ENCODE measurements at places on chromosomes 2 and 18.

DNA sequence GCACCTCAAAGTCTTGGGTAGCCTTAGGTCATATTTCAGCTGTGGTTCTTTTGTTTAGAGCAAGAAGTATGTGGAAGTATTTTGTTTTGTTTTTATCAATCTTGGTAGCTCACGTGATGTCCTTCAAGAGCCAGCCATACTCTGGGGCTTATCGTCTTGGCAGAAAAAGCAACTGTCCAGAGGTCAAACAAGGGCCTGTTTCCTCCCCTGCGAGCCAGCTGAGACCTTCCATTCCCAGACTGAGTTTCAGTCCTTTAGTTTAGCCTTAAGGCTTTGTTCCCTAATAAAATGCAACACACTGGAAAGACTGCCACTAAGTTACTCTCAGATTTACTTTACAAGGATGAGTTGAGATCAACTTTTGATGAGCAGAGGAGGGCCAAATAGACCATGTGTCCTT, 63.5 kb downstream of the TXNL1 start:
- no peak for DNase-seq

DNA sequence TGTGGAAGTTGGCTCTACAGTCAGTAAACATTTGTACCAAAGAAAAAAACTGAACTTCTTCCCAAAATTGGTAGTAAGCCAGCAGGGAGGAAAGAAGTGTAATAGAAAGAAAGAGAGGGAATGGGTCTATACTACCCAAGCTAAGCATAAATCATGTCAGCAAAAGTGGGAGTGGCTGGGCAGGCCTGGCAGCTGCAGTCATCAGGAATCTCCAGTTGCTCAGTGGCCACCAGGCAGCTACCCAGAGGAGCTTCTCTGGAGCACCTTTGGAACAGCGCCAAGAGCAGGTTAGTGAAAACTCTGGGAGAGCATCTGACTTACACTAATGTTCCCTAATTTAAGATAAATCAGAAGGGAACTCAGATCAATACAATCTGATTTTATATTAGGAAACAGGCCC, 14.3 kb downstream of the FRZB start:
- DNase-seq = no peak

- no peak for DNase-seq
Observed at GRCh38 chr2:176566961-176567360, 297.7 kb downstream of the MTX2 start.

DNA sequence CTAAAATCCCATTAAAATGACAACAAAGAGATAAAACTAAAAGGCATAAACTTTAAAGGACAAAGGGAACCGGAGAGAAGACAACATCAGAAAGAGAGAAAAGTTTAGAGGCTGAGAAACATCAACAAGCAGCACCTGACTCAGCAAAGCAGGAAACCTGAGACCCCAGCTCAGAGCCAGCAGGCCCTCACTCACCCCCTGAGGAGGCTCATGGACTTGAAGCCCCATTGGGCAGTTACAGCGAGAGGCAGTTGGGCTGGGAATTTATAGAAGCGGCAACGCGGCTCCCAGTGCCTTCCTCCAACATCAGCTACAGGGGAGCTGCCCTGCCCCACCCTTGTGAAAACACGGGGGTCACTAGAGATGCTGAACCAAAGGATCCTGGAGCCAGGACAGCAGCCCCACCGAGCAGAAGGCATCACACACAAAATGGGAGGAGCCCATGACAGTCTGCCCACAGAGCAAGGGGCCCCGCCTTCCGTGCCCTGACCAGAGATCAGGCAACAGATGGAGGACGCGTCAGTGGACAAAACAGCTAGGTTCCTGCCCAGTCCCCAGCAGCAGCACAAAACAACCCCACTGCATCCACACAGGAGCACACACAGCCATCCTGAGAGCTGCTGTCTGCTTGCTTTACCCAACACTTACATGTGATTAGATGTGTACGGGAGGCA, 52.7 kb downstream of the CMPK2 start:
- no peak for DNase-seq

DNA sequence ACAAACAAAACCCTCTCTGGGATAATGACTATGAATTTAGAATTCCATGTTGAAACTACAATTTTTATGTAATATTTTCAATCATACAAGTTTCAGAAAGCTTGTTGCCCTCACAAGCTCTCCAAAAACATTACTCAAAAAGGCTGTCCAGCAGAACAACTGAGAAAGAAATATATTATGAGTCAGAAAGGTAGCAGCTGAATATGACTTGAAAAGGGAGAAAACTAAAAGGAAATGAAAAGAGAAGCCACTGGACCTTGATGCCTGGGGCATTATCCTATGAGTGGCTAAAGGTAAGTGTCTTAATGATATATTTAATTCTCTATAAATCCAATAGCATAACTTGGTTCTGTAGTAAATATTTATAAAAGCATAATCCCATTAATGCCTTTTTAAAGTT, 61.8 kb downstream of the NXPH2 start:
- no peak for DNase-seq

DNA sequence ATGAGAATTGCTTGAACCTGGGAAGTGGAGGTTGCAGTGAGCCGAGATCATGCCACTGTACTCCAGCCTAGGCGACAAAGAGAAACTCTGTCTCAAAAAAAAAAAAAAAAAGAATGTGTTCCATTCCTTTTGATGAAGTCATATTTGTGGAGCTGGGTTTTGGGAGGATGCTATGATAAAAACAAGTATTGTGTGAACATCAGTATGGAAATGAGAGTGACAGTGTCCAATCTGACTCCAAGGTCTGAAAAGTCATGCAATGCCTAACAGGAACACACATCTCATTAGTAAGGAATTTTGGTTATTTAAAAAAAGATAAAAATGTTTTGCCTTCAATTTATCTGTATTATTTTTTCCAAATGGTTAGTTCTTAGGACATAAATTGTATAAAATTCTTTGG, 11.8 kb downstream of the GCFC2 start:
- no peak for DNase-seq

- no peak for DNase-seq
Observed at GRCh38 chr2:159614534-159615366, 1.6 kb downstream of the BAZ2B start.

DNA sequence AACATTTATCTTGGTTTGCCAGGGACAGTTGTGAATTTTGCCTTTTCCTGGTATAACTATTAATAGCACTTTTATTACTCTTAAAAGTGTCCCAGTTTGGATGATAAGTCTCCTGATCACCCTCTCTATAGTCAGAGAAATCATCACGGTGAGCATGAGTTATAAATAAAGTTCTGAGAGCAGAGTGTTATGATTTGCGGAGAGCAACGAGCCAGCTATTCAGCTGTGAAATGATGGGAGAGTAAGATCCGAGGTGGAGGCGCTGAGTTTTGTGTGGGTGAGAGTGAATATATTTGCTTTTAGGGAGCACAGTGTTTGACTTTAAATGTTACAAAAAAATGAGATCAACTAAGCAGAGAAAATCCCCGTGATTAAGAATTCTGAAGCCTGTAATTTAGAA, 179.6 kb downstream of the DSC3 start:
- no peak for DNase-seq

DNA sequence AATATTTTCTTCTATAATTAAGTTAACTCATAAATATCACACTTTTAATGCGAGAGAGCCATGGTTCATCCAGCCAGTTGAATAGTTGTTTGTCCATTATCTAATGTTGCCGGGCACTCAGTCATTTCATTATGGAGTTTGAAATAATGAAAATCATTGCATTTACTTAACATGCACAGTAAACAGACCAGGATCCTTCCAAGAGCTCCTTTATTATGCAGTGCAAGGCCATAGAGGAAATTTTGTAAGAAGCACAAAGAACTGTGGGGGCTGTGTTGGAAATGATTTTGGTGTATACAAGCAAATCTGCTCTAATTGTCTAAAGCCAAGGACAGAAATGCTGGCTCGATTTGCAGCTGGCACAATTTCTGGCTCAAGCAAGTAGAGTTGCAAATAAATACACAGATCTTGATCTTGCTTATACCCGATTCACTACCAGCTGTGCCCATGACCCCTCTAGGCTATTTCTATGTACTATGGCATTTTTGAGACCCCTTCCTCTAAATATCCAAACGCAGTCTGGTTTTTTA, 400.3 kb upstream of the HNRNPA3 start:
- DNase-seq = no peak

GRCh38 chr18:12085786-12086185, 7.9 kb upstream of the ANKRD62 start:
- no peak for DNase-seq

- DNase-seq = no peak
Observed at GRCh38 chr18:67730886-67731285, 214.4 kb upstream of the DSEL start.

- no peak for DNase-seq
Observed at GRCh38 chr2:37560863-37561614, 110.4 kb downstream of the CDC42EP3 start.

DNA sequence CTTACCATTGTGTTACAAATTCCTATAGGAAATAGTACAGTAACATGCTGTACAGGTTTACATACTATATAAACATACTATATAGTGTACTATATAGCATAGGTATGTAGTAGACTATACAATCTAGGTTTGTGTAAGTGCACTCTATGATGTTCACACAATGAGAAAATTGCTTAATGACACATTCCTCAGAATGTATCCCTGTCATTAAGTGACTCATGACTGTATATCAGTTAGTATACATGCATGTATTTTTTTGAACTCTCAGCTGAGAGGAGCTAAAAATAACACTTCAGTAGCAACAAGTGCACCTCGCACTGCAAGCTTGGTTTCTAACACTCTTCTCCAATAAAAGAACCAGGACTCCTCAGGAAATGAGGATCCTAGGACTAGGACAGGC, 19.5 kb upstream of the ASXL3 start:
- no peak for DNase-seq

DNA sequence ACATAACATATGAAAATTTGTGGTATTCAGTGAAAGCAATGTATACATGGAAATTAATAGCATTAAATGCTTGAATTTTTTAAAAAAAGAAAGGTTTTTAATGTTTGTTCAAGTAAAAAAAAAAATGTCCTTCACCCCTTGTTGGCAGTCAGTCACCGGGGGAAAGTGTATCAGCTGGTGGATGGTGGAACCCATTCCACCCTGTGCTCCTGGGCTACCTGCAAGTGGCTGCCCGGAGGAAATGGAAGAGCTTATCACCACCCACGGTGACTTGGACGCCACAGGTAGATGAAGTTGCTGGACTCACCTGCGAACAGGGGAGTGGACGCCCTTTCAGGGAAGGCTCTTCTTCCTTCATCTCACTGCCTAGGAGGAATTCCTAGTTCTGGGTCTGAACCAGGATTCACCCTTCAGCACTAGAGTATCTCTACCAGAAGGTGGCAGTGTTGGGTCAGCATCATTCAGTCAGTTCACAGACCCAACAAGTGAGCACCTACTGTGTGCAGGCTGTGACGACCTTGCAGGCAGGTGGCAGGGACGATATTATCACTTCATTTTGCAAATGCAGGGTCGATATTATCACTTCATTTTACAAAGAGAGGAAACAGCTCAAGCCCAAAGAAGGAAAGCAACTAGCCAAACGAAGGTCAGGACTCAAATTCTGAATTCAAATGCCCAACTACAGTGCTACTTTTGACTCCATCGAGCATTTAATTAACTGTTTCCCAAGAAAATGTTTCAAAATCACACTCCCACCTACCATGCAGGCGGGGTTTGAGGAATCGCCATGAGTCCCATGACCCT, 35.8 kb downstream of the CIB4 start:
- no peak for DNase-seq

DNA sequence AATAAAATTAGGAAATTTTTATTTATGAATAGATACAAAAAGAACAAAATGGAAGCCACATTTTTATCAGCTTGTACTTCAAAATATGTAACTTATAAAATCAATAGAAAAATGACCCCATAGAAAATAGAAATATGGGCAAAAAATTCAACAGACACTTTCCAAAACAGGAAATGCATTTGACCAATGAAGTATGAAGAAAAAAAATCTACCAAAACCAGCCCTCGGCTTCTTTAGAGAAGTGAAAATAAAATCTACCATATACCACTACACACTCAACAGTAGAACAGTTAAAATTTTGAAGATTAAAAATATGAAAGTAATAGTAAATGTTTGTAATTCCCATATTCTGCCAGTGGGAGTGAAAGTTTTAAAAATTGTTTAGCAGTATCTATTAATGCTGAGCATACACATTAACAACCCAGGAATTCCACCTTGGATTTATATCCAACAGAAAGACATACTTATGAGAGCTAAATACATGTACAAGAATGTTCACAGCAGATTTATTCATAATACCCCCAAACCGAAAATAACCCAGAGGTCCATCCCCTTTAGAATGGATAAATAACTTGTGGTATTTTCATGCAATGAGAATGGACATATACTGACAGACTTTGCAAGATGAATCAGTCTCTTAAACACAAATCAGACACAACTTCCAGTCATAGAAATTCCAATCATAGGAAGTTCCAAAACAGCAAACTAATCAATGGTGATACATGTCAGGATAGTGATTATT, 318.0 kb downstream of the FIGN start:
- DNase-seq = no peak

DNA sequence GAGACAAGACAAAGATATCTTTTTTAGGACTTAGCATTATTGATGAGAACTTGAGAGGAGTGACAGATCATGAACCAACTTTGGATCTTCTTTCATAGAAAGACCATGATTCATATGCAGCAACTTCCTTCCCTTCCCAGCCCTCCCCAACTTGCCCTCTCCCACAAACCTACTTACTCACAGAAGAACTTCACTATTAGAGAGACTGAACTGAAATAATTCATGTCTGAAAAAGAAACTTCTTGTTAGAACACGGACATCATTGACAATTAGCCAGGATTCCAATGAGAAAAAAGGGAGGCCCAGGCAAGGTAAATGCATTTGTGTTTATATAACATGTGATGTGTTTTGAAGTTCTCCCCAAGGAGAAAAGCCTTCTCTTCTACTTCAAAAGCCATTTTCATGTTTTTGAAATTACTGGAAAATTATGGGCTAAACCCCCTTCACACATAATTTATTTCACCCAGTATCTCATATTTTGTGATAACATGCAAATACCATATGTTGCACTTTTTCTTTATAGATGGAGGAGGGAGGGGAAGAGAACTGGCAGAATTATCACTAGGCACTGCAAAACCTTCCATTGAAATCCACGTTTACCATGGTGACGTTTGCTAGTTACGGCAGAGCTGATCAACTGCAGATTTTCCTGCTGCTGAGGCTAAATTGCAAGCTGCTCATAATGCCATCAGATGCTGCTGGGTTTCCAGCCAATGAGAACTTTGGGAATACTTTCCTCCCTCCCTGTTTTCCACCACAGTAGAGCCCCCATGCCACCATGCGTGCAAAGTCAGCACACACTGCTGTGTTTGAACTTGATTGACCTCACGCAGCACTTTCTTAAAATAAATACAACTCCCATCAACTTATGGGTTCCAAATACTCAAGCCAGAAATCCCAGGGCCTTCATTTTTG, 294.7 kb downstream of the MEIS1 start:
- no peak for DNase-seq

DNA sequence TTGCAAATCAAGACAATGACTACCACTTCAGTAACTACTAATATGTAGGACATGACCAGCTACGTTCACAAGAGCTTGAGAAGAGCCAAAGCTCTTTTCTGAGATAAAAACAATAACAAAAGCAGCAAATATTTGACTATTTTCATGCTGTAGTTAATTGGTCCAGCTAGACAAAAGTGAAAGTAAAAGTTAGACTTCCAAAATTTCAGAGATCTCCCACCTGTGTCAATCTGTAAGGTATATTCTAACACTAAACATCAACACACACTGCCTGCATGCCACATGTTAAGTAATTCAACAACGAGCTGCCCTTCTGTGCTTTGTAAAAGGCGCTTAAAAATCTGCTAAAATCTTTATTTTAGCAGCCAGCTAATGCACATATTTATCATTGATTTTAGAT, 185.9 kb downstream of the SLC39A10 start:
- DNase-seq = no peak

- DNase-seq = no peak
Observed at GRCh38 chr2:233901884-233902283, 15.3 kb upstream of the TRPM8 start.

GRCh38 chr2:218517434-218518206, 50.5 kb downstream of the USP37 start:
- no peak for DNase-seq

All from stimulated activated CD8-positive, alpha-beta memory T cell treated with anti-CD3 and anti-CD28 coated beads, Interleukin-7, amount 100 ng/mL, for 1 hour (primary cell).